ENCODE measurements at places on chromosomes 13 and 19. TPM values are rescaled to one million over a fixed set of nuclear protein-coding genes. Genes with fewer than 3 reads are reported as not detected.

SIGLEC6 gene
- polyA plus RNA-seq = not detected

OR7A5 gene
- polyA plus RNA-seq = not detected

CEACAM21 gene
- not detected for polyA plus RNA-seq

GRCh38 chr13:47168618-47169017 is 271.8 kb upstream of the HTR2A start:
- no peak overlapping the region for H3K27ac ChIP-seq
- DNase-seq = no peak
- H3K36me3 ChIP-seq = no peaks in the 10 kb centered on the region
- H3K4me3 ChIP-seq = peak overlapping the region; percentile 28

- H3K4me1 ChIP-seq = peaks cover 19% of the 10 kb centered on the region
- no peaks in the 10 kb centered on the region for H3K27me3 ChIP-seq
- no peak overlapping the region for H3K4me3 ChIP-seq
- peak; percentile 30 for DNase-seq
- no peaks in the 10 kb centered on the region for H3K36me3 ChIP-seq
Observed at GRCh38 chr13:31986676-31987470, 44.7 kb upstream of the FRY start.

- no peaks in the 10 kb centered on the region for H3K27me3 ChIP-seq
- H3K27ac ChIP-seq = no peak overlapping the region
- DNase-seq = no peak
- no peaks in the 10 kb centered on the region for H3K4me1 ChIP-seq
- H3K4me3 ChIP-seq = no peak overlapping the region
Observed at GRCh38 chr13:45362939-45363338, 22.0 kb upstream of the TPT1 start.

GRCh38 chr19:511101-511851 is 4.0 kb downstream of the TPGS1 start:
- no peaks in the 10 kb centered on the region for H3K27me3 ChIP-seq
- no peak overlapping the region for H3K27ac ChIP-seq
- no peak overlapping the region for H3K4me3 ChIP-seq
- no peaks in the 10 kb centered on the region for H3K36me3 ChIP-seq
- H3K4me1 ChIP-seq = 0 out of 2 replicates have a peak, but pooled peaks cover 2% of the 10 kb centered on the region

Data from SK-N-SH (cell line).